DMS53 (cell line): ENCODE measurements at places on chromosomes 12 and 14.
A peak's percentile ranks its signal among the peaks of the same experiment; 100 is the strongest.

GRCh38 chr14:104689109-104689880 is at the start of gene INF2:
INF2 (plus strand) TSS chr14:104689618; CDS start chr14:104701366, 11,748 bp downstream.
- peak; percentile 77 for DNase-seq

- no peak for DNase-seq
Measured at GRCh38 chr14:57834961-57835360, 30.9 kb downstream of the SLC35F4 start.

- no peak for DNase-seq
Measured at GRCh38 chr12:1836854-1837421, 16.6 kb downstream of the LRTM2 start.

DNA sequence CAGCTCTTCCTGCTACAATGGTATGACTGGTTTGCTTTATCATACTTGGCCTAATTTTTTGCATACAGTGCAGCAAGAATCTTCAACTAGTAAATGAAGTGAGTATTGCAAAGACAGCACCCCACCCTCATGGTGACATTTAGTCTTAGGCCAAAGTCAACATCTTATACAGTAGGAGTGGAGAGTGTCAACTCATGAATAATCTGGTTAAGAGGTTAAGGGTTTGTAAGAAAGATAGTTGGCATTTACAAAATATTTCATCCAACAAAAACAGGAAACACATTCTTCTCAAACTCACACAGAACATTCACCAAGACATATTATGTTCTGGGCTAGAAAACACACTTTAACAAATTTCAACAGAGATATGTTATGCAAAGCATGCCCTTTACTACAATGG is 2.2 kb upstream of the OAS1 start:
- DNase-seq = no peak

DNA sequence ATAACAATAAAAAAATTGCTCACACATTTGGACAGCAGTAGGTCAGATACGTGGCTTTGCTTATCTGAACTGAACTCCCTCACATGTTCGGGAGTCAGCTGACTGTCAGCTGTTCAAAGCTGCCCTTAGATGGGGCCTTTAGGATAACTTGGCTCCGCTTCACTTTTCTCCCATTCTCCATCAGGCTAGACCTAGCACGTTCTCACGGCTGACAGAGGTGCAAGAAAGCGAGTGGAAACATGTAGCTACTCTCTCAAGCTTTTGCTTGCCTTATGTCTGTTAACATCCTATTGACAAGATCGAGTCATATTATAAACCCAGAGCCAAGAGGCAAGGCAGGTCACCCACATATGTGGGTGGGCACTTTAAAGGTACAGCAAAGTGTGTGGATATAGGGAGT is 112.0 kb upstream of the PDZRN4 start:
- no peak for DNase-seq

DNA sequence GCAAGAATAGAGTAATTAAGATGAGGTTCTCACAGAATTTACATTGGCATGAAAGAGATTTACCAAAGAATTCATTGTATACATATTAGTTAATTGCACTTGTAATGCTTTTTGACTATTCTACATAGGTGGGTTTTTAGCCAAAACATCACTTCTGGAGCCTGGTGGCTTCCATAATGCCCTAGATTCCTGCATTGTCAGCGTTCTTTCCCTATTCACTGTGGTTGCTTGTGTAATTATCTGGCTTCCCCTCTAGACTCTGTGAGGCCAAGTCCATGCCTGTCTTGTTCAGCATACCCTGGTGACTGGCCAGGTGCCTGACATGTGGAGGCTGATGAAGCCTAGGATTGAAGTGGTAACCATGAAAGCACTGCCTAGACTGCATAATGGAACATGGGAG is 41.2 kb downstream of the TDP1 start:
- DNase-seq = no peak

DNA sequence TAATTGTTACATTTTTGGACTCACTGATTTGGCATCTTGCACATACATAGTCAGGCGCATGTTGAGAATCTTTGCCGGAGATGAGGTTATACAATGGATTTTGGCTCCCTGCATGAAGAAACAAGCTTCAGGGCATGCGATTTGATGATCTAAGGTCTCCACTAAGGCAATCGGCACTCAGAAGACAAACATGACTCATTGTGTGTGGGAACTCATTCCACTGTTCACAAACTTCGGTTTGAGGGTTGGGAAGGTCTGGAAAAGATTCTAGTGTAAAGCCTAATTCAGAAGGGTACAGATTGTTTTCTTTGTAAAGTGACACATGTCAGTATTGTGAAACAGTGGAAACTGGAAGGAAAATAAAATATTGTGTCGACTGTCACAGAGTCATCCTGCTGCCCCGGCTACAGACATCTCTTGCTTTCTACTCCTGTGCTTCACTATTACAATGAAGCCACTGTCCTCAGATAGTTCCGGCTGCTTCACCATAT is 192.6 kb upstream of the HMGA2 start:
- peak; percentile 67 for DNase-seq

GRCh38 chr12:30564394-30564793 is 131.3 kb downstream of the IPO8 start:
- no peak for DNase-seq

DNA sequence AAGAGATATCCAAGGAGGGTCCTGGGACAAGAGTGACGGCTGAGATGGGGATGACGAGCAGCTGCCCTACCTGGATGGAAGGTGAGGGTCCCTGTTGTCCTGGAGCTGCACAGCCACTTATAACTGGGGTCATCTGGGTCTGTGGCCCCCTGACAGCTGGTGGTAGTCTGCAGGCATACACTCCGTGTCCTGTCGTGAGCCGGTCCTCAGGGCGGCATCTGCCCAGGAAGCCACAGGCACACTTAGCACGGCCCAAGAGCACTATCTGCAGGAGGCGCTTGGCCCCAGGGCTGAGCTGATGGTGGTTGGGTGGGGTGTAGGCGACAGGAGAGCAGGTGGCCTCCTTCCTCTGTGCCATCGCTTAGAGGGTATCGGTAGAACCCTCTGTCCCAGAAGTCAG is 248.1 kb downstream of the CACNA1C start:
- no peak for DNase-seq

- no peak for DNase-seq
Measured at GRCh38 chr14:32372154-32372553, 43.1 kb downstream of the AKAP6 start.

GRCh38 chr12:103758310-103759089 is 82.5 kb downstream of the NT5DC3 start:
- DNase-seq = no peak

DNA sequence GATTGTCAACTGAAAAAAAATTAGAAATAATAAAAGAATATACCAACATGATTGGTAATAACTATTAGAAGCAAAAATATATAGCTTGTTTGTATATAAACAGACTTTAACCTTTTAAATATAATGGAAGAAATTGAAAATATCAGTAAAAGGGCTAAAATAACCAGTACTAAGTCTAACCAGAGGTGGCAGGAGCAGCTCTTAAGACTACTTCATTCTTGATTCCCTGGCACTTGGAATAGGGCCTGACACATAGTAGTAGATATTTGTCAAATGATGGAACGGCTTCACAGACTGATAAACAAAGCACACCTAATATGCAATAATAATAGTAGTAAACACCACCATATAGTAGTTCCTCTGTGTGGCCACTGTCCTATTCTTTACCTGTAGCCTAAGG is 9.4 kb downstream of the TMEM63C start:
- DNase-seq = peak; percentile 8

DNA sequence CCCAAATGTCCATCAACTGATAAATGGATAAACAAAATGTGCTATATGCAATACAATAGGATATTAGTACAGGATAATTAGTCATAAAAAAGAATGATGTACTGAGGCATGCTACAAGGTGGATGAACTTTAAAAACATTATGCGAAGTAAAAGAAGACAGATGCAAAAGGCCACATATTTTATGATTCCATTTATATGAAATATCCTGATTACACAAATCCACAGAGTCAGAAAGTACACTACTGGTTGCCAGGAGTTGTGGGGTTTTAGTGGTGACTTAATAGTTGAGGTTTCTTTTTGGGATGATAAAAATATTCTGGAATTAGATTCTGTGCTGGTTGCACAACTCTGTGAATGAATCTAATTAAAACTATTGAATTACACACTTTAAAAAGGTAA is 12.6 kb downstream of the TRIM9 start:
- no peak for DNase-seq

DNA sequence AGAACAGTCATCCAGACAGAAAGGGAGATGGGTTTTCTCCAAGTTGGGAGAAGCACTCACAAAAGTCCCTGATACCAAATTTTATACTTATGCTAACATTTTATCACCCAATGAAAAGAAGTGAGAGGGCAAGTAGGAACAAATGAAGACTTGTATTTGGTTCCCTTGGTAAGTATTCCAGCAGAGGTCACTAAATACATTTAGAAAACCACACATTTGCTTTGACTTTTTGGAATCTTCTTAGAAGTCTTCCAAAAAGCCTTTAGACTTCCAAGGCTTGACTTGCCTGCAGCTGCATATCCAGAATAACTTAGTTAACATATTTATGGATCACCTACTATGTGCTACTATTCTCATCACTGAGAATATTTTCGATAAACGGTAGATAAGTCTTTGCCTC is 3.1 kb upstream of the GYS2 start:
- peak; percentile 66 for DNase-seq

DNA sequence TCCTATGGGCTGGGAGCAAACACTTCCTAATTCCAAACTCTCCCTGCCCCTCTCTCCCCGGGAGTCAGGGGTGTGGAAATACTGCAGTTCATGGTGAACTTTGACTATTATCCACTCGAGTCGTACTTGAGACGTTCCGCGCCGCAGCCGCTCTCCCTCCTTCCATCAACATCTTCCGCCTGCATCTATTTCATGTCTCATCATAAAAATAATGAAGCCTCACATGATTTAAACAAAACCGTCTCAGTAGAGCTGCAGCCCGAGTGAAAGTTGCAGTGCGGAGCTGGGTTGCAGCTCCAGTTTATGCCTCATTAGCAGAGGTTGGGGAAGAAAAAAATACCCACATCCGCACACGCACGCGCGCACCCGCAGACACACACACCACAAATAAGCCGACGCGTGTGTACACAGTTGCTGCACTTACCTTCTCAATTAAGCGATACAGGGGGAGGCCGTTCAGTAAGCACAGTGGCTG is 283 bp downstream of the LMO3 start:
- peak; percentile 99 for DNase-seq

- DNase-seq = no peak
Measured at GRCh38 chr14:84671776-84672175, 858.2 kb upstream of the FLRT2 start.

DNA sequence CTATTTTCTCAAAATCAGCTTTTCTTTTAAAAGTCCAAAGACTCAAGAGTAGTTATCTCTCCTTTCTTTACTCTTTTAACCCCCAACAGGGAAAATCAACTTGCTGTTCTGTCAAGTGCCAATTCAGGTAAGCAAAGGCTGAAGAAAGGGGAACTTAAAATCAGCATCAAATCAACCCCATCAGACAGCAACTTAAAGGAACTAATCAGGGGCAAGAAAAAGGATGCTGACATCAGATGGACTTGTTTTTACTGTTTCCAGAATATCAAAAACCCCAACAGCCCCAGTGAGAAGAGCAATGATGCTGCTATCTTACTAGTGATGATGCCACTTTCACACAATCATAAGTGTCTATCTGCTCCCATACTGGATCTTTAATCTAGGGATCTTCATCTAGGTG is 3.4 kb downstream of the BAZ2A start:
- DNase-seq = no peak

DNA sequence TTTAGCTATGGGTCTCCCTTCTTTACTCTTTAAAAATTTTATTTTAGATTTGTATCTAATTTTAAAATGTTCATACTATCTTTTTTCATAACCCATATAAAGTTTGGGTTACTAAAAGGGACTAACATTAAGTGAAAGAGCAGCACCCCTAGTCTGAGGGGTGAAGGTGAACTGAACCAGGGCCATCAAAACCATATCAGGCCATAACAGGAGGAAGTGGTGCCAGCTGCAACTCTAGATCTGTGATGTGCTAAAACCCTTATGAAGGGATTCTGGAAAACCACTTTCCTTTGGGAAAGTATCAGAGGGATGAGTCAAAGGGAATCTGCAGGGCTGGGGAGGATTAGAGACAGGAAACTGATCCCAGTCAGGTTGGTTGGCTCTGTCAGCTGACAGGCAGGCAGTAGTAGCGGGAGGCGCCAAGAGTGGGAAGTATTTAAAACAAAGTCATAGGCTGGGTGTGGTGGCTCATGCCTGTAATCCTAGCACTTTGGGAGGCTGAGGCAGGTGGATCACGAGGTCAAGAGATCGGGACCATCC is 162.5 kb downstream of the PPM1H start:
- no peak for DNase-seq

- no peak for DNase-seq
Measured at GRCh38 chr12:46404225-46404631, 31.7 kb upstream of the SLC38A2 start.

DNA sequence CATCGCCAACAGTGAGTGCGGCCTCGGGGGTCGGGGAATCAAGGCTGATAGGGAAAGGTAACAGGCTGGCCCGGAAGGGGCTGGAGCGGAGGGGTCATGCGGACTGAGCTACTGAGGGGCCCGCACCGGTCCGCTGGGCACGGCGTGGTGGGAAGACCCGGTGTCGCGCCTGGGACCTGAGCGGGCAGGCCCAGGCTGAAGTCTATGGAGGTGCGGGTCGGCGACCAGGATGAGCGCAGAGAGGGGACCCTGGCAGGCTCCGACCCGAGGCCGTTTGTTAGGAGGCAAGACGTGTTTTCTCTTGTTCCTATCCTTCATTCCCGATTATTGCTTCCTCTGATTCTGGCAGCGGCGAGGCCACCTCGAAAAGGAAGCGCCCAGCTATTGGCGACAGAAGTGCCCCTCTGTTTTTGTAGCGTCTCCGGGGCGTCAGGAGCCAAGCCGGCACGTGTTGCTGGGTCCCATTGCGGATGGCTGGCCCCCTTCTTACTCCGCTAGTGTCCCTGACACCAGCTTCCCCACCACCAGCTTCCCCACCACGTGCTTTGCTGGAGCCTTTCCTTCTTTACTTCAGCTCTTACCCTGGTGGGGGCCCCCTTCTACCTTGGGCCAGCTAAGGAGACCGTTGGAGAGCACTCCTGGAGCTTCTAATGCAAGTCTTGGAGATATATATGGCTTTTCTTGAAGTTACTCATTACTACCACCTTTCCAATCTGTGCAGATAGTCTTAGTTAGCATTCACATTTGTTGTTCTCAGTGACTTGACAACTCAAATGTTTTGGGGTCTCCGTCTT is 653 bp downstream of the PA2G4 start:
- DNase-seq = peak; percentile 60

- DNase-seq = no peak
Measured at GRCh38 chr14:49933704-49934103, 40.8 kb downstream of the ARF6 start.

GRCh38 chr12:97142737-97143410 is 235.8 kb downstream of the NEDD1 start:
- no peak for DNase-seq
